ENCODE measurements at places on chromosomes 6 and 20.

DNA sequence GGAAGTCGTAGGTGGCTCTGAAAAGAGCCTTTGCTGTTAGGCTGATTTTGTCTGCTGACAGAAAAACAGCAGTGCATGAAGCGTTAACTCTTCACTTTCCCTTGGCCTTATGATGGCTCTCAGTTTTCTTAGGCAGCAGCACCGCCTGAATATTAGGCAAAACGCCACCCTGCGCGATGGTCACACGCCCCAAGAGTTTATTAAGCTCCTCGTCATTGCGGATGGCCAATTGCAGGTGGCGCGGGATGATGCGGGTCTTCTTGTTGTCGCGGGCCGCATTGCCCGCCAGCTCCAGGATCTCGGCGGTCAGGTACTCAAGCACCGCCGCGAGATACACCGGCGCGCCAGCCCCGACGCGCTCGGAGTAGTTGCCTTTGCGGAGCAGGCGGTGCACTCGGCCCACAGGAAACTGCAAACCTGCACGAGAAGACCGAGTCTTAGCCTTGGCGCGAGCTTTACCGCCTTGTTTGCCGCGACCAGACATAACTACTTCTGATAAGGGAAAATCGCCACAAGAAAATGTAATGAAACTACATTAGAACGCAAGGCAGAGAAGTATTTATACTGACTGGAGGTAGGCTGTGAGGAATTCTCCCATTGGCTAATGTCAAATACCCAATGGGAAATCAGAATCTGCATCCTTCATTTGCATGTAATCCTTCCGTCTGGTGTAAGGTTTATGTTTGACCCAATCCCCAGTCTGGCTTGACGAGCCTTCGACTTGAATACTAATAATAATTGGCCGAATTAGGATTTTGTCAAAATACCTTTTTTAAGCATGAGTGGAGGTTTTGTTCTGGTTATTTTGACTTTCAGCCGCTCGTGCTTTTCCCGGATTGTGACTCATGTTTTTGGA lies 53.9 kb upstream of the HFE start:
- DNase-seq, result peak; percentile 57

- no peak for DNase-seq
These were observed 11.1 kb upstream of the ADIG start for GRCh38 chr20:38569747-38570525.

DNA sequence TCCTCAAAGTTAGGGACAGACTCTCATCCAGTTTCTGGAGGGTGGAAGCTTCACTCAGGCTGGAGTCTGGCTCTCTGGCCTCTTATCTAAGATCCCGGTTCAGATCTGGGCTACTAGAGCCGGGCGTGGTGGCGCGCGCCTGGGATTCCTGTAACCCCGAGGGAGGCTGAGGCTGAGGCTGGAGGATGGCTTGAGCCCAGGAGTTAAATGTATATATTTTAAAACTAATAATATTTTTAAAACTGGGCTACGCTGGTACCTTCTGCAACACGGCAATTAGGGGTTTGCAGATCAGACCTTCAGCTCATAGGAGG lies 710 bp upstream of the ZNF343 start:
- DNase-seq, result no peak

- no peak for DNase-seq
These were observed 17.3 kb downstream of the GGTLC1 start for GRCh38 chr20:23971310-23971709.

DNA sequence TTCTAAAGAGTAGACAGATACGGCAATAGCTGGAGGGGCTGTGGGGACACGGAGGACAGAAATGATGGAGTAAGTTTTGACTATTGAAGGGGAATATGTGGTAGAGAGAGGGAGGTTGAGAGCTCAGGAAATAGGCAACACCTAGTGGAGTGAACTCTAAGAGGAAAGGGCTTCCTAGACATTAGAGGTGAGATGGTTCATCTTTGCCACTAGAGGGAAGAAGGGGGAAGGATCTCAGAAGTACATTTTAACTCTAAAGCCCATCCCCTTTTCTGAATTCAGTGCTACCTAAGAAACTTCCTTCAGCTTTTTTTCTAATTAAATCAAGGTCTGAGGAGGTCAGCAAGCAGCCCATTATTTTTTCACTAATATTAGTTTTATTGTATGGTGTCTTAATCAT lies 689.4 kb upstream of the MAP3K7 start:
- DNase-seq, result no peak

- DNase-seq, result no peak
These were observed 94.3 kb downstream of the CEBPB start for GRCh38 chr20:50284811-50285375.

- DNase-seq, result no peak
These were observed 16.8 kb downstream of the TREM1 start for GRCh38 chr6:41269716-41270115.

GRCh38 chr6:92267335-92267734 lies 1152.0 kb downstream of the EPHA7 start:
- no peak for DNase-seq

DNA sequence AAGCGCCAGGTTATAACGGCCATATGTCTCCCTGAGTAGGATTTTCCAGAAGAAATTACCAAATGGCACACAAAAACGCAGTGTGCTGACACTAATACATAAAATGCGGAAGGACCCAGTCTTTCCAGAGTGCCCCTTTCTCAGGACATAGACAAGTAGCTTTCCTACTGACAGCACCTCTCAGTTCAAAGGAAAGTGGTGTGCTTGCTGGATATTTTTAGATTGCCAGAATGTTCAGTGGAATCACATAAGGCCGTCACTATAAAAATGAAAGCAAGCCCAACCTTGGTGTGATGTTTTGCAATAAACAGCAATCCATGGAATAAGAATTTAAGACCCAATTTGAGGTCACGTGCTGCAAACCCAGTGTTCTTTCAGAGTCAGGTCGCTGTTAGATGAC lies 135.5 kb upstream of the AGPAT4 start:
- DNase-seq, result no peak

- no peak for DNase-seq
These were observed 439.3 kb upstream of the SULF2 start for GRCh38 chr20:48224533-48225050.

DNA sequence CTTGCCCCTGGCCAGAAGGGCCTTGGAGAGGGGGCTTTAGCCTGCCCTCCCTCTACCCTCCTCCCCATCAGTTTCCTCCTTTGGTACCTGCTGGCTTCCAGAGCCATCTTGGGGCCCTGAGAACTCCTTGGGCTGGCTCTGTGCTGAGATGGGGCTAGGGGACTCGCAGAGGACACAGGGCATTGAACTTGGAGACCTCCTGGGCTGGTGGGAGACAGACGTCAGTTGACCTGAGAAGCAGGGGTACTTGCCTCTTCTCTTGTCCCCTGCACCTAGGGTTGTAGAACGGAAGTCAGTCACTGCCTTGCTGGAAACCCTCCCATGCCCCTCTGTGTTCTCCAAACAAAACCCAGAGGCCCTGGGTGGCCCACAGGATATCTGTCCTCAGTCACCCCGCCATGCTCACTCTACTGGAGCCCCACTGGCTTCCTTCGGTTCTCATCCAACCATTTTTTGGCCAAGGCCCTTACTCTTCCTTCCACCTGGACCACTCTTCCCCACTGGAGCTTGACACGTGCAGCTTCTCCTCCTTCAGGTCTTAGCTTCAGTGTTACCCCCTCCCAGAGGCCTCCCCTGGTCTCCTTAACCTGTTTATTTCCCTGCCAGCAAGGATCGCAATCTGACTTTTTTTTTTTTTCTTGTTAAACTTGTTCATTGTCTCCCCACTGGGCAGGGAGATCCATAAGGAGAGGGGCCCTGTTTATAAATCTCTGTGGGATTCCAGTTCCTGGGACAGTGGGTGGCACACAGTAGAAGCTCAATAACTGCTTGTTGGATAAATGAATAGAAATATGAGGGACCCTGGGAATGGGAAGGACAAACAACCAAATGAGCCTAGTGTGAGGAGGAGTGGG lies 971 bp downstream of the RBCK1 start:
- DNase-seq, result no peak

GRCh38 chr20:35311409-35311808 lies 19.2 kb upstream of the FAM83C start:
- DNase-seq, result peak; percentile 64

GRCh38 chr20:58308680-58309527 lies 611 bp upstream of the RAB22A start:
- peak; percentile 35 for DNase-seq

- DNase-seq, result peak; percentile 12
These were observed 33.0 kb downstream of the RRBP1 start for GRCh38 chr20:17648791-17649730.

DNA sequence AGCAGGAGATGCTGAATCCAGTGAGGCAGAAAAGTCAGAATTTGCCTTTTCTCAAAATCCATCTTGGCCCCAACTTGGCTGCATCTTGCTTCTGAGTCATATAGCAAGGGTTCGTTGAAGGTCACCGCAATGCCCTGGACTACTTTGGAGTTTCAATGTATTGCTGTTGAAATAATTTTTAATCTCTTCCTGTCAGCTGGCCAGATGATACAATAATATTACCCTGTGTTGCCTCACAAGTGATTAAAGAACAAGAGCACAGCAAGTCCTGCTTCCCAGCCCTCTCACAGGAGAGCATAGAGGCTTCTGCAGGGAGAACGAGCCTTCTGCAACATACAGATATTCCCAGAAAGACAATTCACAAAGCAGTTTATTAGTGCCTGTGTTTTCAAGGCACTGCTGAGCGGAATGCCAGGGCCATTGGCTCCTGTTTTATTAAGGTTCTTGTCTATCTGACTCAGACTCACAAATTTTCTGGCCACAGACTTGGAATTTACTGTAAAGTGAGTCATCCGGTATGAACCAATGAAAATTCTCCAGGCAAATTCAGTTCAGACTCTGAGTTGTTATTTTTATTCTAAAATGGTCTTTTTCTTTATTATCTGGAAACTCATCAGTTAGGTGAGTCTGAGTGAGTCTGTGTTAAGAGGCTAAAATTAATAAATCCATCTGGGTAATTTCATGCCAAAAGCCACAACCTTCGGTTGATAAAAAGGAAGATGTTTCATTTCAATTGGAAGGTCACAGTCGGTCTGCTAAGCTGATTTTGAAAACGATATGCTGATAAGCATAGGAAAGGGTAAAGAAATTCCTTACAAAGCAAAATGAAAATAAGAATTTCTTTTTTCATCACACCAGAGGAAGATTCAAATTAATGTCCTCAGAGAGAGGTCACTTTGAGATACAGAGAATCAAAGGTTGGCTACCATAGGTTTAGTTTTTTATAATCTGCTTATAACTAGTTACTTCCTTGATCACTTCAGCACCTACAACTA lies 289.4 kb upstream of the STXBP5 start:
- DNase-seq, result no peak

DNA sequence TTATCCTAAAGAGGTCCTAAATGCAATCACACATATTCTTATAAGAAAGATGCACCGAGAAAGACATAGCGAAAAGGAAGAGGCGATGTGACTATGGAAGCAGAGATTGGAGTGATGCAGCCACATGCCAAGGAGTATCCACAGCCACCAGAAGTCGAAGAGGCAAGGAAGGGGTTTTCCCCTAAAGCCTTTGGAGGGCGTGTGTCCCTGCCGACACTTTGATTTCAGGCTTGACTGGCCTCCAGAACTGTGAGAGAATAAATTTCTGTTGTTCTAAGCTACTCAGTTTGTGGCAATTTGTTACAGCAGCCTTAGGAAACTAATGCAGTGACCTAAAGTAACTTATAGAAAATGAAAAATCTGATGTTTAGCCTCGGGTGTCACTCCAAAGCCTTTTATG lies 179.5 kb upstream of the CITED2 start:
- no peak for DNase-seq

- DNase-seq, result no peak
These were observed 79.9 kb downstream of the PREX1 start for GRCh38 chr20:48747840-48748414.

GRCh38 chr6:163381118-163381756 lies 33.3 kb upstream of the QKI start:
- DNase-seq, result no peak

GRCh38 chr6:835476-836160 lies 142.7 kb upstream of the EXOC2 start:
- no peak for DNase-seq

- DNase-seq, result no peak
These were observed 10.7 kb downstream of the HLA-DRB1 start for GRCh38 chr6:32578962-32579361.

DNA sequence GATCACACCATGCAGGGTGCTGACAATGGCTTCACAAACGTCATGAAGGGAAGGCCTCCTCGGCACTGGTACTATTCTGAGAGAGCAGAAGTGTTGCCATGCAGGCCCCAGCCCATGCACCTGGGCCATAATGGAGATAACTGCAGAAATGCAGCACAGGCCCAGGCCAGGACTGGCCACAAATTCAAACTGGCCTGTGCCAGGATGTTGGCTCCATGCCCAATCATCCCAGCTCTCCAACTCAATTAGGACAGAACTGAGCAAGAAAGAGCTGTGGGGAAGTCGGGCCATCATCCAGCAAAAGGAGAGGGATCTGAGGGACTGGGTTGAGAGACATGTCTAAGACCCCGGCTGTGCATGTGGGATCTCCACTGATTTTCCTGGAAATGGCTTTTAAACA lies 48.9 kb upstream of the SYNDIG1 start:
- DNase-seq, result no peak

- DNase-seq, result no peak
These were observed 20.1 kb downstream of the REV3L start for GRCh38 chr6:111462770-111463391.

DNA sequence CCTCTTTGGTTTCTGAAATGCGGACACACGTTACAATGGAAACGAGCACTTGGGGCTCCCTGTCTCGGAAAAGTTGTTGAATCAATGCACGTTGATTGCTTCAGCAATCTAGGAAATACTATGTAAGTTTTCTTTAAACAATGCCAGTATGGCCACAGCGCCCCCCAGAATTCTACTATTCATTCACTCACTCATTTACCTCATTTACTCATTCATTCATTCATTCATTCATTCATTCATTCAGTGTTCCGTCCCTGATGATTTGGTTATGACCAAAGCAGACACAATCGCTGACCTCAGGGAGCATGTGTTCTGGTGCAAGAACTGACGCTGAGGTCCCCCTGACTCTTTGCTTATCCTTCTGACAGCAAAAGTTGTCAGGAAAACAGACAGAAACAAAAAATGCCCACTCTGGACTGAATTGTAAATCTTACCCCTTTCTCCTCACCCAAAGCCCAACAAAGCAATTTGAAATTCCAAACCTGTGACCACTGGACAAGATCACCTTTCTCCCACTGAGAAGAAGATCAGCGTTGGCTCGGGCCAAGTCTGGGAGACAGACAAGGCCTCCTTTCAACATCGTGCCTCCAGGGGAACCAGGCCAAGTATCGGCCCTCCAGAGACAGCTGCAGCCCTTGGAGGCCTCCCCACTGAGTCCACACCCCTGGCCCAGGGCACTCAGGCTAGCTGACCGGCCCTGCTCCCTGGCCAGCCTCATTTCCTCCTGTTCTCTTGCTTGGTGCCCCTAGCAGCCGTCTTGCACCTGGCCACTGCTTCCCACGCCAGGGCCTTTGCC lies 15.0 kb upstream of the PMEPA1 start:
- DNase-seq, result no peak

- no peak for DNase-seq
These were observed 456.7 kb downstream of the NKAIN2 start for GRCh38 chr6:124260337-124260736.

- DNase-seq, result peak; percentile 67
These were observed 148.3 kb downstream of the GPX5 start for GRCh38 chr6:28673787-28674671.

- DNase-seq, result no peak
These were observed 587.5 kb downstream of the RFPL4B start for GRCh38 chr6:112934433-112935327.

GRCh38 chr6:125537090-125537489 lies 212.3 kb upstream of the HEY2 start:
- no peak for DNase-seq

- no peak for DNase-seq
These were observed 209.8 kb downstream of the ATXN1 start for GRCh38 chr6:16551466-16551865.

GRCh38 chr20:43722153-43722505 lies 4.7 kb downstream of the GTSF1L start:
- DNase-seq, result no peak

Data from stimulated activated CD4-positive, alpha-beta T cell treated with anti-CD3 and anti-CD28 coated beads, Interleukin-2, amount 100 ng/mL, for 48 hours (primary cell).